Stimulated activated CD8-positive, alpha-beta memory T cell treated with anti-CD3 and anti-CD28 coated beads, Interleukin-4, amount 100 ng/mL, for 1 hour (primary cell): ENCODE measurements at places on chromosomes 11 and 22.

DNA sequence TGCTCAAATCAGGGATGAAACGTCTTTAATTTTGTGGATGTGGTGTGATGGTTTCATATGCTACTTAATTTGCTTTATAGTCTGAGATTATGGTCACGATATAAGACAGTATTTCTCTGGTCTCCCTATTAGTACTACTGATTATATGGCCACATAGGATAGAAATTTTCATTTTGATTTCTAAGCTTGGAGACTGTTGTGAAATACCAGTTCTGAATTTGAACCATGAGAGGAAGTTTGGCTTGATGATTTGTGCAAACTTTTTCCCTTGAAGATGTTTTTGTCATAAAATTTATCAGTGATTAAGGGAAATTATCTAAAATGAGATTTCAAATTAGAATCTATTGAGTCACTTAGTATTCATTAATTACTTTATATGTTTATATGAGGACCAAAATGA, 2.7 kb downstream of the RNF169 start:
- DNase-seq = no peak

DNA sequence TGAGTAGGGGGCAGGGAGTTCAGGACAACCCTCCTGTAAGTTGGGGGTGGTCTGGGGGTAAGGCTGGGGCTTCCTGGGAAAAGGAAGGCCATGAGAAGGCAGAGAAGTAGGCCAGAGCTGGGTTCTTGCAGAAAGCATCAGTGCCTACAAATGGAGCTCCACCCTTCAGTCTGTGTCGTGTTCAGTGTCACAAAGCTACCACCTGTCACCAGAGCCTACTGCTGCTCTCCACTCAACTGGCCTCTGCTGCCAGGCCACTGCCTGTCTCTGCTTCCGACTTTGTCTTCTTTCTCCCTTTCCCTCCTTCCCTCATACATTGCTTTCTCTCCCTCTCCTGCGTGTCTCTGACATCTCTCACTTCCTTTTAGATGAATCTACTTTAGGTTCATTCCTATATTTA, 3.4 kb upstream of the WBP2NL start:
- no peak for DNase-seq

- no peak for DNase-seq
These were observed 8.8 kb upstream of the ST14 start for GRCh38 chr11:130150790-130151189.

DNA sequence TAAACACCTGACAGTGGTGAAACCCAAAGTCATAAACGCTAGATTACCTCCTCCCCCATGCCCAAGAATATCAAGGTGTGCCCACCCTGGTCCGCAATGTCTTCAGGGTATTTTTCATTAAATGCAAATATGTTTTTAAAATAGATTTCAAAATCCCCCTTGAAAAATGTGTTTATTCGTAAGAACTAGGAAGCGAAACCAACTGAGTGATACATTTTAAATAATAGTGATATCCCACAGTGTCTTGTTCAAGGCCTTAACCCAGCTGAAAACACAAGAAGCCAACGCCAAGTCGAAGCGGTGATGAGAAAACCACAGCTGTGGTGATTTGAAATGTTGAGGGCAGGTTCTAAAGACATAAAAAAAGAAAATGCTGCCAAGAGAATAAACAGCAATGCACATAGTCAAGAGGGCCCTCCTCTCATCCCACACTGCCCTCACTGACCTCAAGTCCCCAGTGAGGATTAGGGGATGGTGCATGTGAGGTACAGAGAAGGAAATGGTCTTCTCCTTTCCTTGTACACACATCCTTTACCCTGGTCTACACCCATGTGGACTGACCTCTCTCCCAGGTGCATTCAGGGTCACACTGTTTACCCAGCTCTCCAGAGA, 25.5 kb downstream of the KCNJ1 start:
- no peak for DNase-seq

GRCh38 chr22:37411655-37412054, 15.6 kb downstream of the ELFN2 start:
- no peak for DNase-seq

GRCh38 chr22:30612789-30613188, 5.8 kb downstream of the TCN2 start:
- DNase-seq = no peak
